NAMALWA (cell line): ENCODE measurements at places on chromosomes 12 and 14.

DNA sequence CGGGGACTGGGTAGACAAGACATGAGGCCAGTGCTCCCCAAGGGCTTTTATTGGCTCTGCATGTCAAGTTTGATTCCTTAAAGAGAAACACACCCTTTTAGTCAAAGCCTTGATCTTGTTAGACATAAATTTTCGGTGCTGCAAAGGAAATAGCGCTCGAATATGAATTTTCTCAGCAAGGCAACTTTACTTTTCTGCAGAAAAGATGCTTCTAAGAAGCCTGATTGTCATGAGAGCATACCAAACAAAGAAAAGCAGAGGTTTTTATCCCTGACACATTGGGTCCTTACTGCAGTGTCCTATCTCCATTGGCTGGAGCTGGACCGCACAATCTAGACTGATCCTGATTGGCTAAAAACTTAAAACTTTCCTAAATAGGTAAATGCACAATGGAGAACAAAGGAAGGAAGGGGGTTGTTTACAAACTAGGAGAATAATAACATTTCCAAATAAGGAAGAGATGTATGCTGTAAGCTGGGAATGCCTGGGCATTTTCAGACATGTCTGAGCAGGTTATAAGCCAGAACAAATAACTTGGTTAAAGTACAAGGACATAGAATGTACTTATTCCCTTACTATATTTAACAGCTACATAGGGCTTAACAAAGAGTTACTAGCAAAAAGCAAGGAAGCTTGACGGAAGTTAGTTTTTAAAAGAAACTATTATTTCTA lies 17.2 kb downstream of the TXNRD1 start:
- DNase-seq = no peak

GRCh38 chr12:102372087-102372486 lies 108.3 kb downstream of the IGF1 start:
- DNase-seq = no peak

DNA sequence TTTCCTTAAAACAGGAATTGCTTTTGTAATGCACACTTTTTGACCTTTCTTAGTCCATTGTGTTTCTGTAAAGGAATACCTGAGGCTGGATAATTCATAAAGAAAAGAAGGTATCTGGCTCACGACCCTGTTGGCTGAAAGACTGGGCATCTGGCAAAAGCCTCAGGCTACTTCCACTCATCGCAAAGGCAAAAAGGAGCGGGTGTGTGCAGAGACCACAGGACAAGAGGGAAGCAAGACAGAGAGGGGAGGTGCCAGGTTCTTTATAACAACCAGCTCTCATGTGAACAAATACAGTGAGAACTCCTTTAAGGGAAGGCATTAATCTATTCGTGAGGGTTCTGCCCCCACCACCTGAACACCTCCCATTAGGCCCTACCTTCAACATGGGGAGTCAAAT lies 182.1 kb downstream of the C12orf50 start:
- DNase-seq = no peak

GRCh38 chr12:14399871-14400270 lies 34.4 kb downstream of the ATF7IP start:
- DNase-seq = no peak

- no peak for DNase-seq
Observed at GRCh38 chr14:67409461-67409860, 2.5 kb downstream of the PLEK2 start.
